ENCODE measurements at places on chromosomes 16 and 17.

DNA sequence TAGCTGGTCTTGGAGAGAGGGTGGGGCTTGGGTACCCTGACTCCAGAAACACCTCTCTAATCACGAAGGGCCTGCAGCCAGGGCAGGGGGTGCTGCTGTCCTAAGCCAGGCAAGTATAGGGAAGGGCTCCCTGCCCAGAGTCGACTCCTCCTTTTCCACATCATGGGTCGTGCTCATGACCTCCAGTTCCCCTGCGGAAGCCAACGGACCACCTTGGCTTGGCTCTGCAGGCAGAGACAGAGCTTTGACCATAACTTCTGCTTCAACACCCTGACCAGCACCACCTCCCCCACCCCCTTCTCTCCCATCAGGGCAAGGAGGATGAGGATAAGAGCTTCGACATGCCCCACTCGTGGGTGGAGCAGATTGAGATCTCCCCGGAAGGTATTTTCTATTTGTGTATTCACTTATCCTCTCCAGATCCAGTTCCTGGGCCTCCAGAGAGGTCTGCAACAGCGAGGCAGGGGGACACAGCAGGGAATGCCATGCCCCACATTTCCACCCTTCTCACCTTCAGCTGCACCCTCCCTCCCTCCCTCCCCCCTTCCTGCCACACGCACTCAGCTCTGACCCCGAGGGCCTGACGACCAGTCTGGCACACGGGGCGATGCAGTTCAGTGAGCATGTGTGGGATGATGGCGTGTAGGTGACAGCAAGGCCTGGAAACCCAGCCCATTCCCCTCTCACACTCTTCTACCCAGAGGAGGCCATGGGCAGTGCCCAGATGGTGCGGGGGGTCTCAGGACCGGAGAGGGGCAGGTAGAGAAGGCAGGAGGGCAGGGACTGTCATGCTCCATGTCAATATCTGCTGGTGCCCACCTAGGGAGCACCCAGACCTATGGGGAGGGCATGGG, 14.0 kb upstream of the KATNB1 start:
- no peak for DNase-seq

DNA sequence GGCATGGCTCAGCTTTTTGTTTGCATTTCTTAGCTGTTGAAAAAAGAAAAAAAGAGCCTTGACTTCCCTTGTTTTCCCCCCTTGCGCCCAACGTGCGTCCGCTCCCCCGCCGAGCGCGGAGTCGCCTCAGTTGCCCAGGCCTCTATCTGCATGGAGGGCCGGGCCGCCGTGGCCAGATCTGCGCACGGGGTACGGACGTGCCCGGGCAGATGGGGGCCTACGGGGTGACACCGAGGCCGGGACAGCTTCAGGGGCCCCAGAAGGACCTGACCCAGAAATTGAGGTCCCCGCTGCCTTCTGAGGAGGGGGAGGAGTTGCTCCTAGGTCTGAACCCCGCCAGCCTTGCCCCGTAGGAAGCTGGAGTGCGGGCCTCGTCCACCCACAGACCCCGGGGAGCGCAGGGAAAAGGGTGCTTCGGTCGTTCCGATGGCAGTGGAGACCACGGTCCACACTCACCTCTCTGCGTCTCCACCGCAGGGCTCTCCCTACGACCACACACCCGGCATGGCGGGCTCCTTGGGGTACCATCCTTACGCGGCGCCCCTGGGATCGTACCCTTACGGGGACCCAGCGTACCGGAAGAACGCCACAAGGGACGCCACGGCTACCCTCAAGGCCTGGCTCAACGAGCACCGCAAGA, 1.5 kb downstream of the IRX5 start:
- DNase-seq = no peak

- no peak for DNase-seq
These were observed 175.1 kb downstream of the MSI2 start for GRCh38 chr17:57431415-57431814.

GRCh38 chr16:67326115-67326471, 448 bp downstream of the KCTD19 start:
- DNase-seq = no peak

GRCh38 chr16:5465714-5466113, 368.1 kb upstream of the EEF2KMT start:
- DNase-seq = no peak

- DNase-seq = peak; percentile 50
These were observed 8.6 kb upstream of the TSPOAP1 start for GRCh38 chr17:58337210-58337599.

DNA sequence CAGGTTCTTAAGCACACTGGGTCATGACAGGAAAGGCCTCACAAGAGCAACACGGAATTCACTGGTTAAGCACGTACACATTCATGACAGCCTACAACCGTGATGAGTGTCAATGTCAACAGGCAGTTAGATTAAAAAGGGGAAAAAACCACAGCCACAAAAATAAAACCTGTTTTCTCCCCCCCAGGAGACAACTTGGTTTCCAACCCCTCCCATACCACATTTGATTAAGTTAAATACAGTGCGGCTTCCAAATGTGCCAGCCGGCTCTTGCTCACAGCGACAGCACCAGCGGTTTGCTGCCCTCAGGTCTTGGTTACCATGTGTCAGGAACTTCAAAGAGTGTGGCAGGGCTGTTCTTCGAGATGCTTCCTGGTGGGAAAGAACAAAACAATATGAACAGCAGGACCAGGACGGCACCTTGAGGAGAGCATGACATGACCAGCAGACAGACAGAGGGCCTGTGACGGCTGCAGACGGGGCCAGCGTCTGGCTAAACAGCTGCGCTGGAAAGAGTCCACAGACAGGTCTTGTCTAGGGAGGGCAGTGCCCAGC, 193.6 kb downstream of the PARN start:
- no peak for DNase-seq

DNA sequence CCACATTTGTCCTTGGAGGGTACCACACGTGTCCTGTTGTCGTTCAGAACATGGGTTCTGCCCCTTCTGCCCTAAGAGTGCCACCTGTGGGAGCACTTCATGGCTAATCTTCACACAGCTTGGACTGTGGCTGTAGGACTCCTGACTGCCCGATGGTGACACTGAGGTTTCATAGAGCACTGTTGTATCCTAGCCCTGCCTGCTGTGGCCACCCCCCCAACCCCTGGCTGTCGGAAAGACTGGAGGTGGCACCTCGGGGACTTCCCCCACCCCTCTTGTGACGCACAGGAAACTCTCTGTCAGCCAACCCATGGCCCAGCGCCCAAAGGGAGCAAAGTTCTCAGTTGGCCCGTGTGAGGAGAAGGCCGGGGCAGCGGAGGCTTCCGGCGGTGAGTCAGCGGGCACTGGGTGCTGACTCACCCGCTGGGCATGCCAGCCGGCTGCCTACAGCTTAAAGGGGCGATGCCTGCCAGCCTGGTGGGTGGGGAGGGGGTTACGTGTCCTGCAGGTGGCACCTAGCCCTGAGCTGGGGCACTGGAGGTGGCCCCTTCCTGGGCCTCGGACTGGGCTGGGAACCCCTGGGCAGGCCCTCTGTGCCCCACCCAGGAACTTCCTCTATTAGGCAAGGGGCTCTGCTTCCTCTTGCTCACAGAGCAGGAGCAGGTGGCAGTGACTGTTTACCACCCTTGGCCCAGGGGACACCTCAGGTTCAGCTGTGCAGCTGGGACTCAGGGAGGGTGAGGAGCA, 3.4 kb downstream of the MAP2K3 start:
- peak; percentile 86 for DNase-seq

GRCh38 chr16:87052506-87052905, 264.7 kb downstream of the C16orf95 start:
- no peak for DNase-seq

DNA sequence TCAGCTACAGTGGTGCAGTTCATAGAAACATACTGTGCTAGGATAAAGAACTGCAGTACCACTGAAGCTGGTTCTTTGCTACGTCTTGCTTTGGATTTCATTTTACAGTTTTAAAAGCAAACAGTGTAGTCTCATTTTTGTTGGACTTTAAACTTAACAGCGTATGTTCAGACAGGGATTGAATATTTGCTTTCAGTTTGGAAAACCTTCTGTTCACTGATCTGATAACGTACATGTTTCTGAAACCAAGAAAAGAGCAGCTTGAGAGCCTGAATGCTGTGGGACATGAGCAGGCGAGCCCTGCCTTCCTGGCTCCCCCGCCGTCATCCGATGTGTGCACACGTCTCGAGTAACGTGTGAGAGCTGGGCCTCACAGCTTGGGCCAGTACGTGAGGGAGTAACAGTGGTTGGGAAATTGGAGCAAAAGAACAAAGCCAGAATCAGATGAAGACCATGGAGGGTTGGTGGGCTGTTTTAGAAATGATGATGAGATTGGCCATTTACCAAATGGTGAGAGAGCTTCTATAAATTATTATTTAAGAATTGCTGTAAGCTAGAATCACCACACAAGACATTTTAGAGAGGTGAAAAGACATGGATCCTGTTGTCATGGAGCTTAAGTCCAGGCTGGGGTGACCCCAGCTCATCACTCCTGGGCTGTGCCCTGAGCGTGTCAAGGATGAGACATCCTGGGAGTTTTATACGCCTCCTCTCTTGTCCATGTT, 20.8 kb upstream of the CLEC18C start:
- no peak for DNase-seq

GRCh38 chr17:57401556-57402488, 145.5 kb downstream of the MSI2 start:
- no peak for DNase-seq

GRCh38 chr17:82059272-82060000, 6.2 kb downstream of the DUS1L start:
- DNase-seq = no peak

- no peak for DNase-seq
These were observed 670.4 kb downstream of the TOX3 start for GRCh38 chr16:51876601-51876875.

- DNase-seq = no peak
These were observed 252.7 kb downstream of the PMP22 start for GRCh38 chr17:15012351-15012980.

- DNase-seq = no peak
These were observed 217.1 kb downstream of the HS3ST3A1 start for GRCh38 chr17:13384626-13385025.

DNA sequence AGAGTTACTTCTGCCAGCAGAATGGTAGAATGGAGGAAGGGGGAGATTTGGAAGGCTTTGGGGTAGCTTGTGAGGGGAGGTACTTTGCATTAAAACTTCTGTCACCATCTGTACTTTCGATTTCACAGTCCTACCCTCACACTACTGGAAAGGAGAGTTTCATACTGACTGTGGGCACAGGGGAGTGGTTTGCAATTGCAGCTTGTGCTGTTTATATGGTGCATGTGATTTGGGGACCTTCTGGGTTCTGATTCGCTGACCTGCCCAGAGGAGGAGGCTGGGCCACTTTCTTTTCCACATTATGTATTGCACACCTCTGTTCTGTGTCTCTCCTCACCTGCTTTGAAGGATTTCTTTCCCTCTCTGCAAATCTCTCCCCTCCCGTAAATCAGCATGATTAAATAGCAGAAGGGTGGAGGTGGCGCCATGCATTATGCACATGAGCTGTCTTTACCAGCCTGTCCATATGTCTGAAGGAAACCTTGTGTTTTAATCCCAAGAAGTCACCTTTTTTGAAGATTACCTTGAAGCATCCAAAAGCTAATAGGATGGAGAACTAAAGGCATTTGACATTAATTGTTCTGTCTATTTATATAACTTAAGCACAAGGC, 90.9 kb downstream of the RBFOX1 start:
- DNase-seq = no peak

DNA sequence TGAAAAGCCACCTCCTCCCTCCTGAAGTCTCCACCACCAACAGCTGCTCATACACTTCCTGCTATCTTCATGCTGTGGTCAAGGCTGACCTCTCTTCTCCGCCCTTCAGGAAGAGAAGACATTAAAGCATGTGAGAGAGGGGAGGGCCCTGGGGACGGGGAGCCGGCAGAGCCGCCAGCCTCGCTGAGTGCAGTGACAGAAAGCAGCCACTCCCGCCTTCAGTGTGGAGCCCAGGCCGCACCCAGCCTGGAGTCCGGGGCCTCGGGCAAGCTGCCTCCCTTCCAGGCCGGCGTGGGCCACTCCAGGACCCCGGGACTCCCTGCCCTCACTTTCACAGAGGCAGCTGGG, 94.7 kb upstream of the TNRC6C start:
- DNase-seq = peak; percentile 24

GRCh38 chr17:75542229-75542628, 16.7 kb downstream of the LLGL2 start:
- DNase-seq = no peak

DNA sequence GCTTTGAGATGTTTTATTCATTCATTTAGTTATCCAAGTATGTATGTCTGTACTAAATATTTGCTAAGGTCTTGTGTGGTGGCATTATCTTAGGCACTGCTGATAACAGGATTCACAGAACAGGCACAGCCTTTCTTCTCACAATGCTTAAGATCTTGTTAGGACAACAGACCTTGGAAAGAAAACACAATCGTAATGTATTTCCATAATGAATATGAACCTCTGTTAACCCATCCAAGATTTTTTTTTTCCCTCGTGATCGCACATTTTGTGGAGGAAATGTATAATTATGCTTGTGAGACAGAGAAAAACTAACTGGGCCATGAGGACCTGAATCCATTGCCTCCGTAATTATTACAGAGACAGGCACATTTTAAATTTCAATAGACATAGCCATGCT, 121.9 kb downstream of the NPIPB5 start:
- no peak for DNase-seq

DNA sequence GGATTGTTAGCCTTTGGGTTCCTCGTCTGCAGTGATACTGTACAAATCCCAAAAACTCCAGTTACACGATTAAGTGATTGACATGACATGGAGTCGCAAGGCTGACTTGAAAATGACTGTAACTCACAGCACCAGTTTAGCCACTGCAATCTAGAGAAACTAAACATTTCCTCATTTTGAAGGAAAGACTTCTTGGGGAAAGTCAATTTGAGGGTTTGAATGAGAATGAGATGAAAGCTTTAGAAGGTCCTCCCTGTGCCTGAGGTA, 4.8 kb downstream of the BANP start:
- no peak for DNase-seq

DNA sequence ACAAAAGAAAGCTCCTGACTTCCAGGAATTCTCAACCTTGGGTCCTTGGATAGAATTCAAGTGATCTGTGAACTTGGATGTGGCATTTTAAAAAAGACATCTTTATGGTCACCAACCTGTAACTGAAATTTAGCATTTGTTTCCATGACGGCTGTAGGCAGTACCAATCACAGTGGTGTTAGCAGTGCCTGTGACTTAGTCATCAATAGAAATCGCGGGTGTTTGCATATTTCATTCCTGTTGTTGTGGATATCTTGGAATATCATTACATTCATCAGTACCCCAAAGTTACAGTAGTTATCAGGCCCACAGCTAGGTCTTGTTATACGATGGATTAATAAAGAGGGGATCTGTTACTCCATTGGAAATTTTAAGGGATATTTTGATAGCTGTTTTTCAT, 81.6 kb downstream of the CMIP start:
- no peak for DNase-seq

GRCh38 chr16:83220066-83220465, 587.7 kb upstream of the HSBP1 start:
- DNase-seq = no peak
